Fibroblast of skin of back (primary cell): ENCODE measurements at places on chromosomes 13 and 19.

GRCh38 chr13:67303661-67304333, 73.7 kb upstream of the PCDH9 start:
- DNase-seq = no peak

- no peak for DNase-seq
These were observed 39.7 kb upstream of the RNF113B start for GRCh38 chr13:98216711-98217285.

GRCh38 chr19:44476559-44477408, 23.5 kb downstream of the ZNF180 start:
- DNase-seq = peak; percentile 22

GRCh38 chr13:89890806-89891205, 1456.7 kb upstream of the MIR17HG start:
- no peak for DNase-seq

GRCh38 chr19:18049385-18049784, 37.3 kb downstream of the IL12RB1 start:
- no peak for DNase-seq

GRCh38 chr13:26477681-26478080, 79.8 kb upstream of the WASF3 start:
- no peak for DNase-seq

DNA sequence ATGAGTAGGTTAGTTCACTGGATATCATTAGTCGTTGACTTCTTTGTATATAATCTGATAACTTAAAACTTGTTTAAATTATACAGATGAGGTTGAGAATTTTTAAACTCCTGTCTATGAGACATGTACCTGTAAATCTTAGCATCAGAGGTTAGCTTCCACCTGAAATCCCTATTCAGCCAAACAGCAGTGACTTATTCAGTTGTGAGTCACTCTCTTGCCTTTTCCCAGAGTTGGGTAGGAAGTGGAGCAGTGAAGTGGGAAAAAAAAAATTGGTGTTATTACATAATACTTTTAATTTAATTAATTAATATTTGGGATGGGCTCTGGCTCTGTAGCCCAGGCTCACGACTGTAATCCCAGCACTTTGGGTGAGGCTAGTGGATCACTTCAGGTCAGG, 32.9 kb downstream of the ZNF701 start:
- DNase-seq = no peak

- no peak for DNase-seq
These were observed 364.6 kb upstream of the SPRY2 start for GRCh38 chr13:80705371-80706163.

DNA sequence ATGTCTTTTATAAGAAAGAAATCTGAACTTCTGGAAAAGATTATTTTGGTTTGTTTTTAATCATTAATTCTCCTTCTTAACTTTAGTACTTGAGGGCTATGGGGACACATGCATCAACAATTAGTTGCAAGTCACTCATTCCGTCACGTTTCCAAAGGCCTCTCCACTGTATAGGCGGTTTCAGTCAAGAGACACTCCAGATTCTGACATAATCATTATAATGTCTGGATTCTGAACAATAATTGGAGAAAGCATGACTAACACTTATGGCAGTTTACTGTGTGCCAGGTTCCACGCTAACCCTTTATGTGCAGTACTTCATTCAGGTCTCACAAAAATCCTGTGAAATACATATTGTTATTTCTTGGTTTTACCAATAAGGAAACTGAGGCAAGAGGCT, 71.9 kb downstream of the TNFRSF19 start:
- peak; percentile 32 for DNase-seq

DNA sequence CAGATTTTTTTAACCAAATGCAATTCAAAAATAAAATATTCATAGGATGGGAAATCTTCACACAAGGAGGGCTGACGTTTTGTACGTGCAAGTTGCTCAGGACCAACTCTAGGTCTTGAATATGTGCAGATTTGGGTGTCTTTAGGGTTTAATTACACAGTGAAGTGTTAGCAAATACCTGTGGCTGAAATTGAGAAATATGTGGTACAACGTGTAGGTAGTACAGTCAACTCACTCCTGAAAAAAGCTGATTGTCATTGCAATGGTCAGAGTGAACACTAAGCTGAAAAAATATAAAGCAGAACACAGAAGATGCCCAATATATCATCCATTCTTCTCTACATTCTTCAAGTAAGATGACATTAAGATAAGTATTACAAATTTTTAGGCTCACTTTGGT, 314.3 kb downstream of the SLITRK1 start:
- no peak for DNase-seq

GRCh38 chr13:24630851-24631620, 49.2 kb upstream of the ATP12A start:
- DNase-seq = no peak

DNA sequence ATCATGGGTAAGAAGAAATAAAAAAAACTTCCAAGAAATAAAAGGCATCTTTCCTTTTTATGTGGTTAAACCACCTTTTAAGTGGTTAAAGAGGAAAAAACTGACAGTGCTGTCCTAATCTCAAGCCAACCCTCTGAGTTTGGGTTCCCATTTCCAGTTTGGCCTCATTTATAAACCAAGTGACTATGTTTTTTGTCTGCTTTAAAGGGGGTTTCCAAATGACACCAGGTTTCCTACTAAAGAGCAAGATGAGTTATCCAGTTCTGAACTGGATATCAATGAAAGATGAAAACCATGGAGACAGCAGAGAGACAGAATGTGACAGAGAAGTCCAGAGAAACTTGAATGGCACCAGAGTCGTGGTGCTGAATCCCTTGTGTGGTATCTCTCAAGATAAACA, 251.5 kb downstream of the ABCC4 start:
- no peak for DNase-seq

DNA sequence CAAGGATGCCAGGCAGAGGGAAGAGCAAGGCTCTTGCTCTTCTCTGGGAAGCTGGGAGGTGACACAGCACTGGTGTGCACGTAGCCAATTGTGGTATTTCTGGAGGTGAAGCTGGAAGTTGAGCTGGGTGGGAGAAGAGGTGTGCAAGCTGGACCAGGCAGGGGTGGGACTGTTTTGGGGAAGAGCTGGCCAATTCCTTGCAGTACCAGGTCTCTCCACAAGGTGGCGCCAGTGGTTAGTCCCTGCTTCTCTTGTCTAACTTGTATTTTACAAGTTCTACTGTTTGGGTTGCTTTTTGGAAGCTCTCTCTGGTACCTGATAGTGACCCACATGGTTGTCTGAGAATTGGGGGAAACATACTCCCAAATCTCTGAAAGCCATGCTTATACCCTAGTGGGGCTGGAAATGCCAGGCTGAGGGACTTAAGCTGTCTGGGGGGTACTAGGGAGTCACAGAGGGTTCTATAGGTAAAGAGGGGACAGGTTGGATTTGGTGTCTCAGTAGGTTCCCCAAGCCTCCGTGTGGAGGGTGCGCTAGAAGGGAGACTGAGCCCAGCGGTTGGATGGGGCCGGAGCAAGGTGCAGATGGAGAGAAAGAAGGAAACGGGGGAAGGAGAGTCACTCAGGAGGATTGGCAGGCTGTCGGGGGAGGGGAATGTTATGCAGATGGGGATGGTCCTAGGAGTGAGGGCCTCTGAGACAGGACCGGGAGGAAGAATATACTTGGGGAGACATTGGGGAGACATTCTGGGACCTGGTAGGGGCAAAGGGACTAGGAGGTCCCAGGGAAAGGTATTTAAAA, 3.0 kb downstream of the HPN start:
- peak; percentile 48 for DNase-seq

DNA sequence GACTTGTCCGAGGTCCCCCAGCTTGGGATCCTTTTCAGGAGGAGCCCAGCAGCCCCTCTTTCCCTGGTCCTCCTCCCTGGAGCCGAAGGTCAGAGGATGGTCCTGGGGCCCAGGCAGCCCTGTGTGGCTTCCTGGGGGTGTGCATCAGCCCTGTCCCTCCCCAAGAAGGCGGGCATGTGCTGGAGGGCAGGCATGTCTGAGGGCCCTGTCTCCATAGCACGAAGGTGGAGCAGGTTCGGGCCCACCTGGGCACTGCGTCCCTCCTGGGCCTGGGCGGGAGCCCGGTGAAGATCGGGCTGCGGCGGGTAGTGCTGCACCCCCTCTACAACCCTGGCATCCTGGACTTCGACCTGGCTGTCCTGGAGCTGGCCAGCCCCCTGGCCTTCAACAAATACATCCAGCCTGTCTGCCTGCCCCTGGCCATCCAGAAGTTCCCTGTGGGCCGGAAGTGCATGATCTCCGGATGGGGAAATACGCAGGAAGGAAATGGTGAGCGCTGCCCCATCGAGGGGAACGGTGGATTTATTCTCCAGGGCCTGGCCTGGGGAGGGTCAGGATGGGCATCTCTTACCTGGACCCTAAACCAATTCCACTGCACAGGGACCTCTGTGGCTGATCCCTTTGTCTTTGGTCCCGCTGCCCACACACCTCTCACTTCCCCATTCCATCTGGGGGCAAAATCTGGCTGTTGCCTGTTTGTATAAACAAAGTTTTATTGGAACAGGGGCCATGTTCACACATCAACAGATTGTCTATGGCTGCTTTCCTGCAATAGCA, 10.9 kb downstream of the TIMM13 start:
- DNase-seq = no peak

DNA sequence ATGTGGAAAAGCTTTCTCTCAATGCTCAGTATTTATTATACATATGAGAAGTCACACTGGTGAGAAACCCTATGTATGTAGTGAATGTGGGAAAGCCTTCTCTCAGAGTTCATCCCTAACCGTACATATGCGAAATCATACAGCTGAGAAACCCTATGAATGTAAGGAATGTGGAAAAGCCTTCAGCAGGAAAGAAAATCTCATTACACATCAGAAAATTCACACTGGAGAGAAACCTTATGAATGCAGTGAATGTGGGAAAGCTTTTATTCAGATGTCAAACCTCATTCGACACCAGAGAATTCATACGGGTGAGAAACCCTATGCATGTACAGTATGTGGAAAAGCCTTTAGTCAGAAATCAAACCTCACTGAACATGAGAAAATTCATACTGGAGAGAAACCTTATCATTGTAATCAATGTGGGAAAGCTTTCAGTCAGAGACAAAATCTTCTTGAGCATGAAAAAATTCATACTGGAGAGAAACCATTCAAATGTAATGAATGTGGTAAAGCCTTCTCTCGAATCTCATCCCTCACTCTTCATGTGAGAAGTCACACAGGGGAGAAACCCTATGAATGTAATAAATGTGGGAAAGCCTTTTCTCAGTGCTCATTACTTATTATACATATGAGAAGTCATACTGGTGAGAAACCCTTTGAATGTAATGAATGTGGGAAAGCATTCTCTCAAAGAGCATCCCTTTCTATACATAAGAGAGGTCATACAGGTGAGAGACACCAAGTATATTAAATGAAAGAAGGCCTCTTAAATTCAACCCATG, 34.4 kb downstream of the ZNF568 start:
- no peak for DNase-seq

DNA sequence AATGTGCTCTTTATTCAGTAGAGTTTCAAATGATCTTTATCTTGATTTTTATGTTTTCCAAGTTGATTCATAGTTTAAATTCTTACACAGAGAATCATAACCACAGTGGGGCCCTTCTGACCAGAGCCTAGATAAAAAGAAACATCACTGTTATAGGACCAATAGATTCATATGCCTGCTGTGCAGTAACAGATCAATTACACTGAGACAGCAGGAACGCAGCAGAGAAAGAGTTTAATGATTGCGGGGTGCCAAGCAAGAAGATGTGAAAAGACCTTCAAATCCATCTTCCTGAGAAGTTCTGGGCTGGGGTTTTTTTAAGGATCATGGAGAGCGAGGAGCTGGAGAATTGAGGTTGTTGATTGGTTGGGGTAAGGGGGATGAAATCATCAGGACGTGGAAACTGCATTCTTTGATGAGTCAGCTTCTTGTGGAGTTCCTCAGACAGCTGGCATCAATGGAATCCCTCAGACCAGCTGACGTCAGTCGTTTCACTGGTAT, 346.6 kb downstream of the TBC1D4 start:
- peak; percentile 99 for DNase-seq

- DNase-seq = no peak
These were observed 13.8 kb downstream of the FGF21 start for GRCh38 chr19:48768994-48769713.

DNA sequence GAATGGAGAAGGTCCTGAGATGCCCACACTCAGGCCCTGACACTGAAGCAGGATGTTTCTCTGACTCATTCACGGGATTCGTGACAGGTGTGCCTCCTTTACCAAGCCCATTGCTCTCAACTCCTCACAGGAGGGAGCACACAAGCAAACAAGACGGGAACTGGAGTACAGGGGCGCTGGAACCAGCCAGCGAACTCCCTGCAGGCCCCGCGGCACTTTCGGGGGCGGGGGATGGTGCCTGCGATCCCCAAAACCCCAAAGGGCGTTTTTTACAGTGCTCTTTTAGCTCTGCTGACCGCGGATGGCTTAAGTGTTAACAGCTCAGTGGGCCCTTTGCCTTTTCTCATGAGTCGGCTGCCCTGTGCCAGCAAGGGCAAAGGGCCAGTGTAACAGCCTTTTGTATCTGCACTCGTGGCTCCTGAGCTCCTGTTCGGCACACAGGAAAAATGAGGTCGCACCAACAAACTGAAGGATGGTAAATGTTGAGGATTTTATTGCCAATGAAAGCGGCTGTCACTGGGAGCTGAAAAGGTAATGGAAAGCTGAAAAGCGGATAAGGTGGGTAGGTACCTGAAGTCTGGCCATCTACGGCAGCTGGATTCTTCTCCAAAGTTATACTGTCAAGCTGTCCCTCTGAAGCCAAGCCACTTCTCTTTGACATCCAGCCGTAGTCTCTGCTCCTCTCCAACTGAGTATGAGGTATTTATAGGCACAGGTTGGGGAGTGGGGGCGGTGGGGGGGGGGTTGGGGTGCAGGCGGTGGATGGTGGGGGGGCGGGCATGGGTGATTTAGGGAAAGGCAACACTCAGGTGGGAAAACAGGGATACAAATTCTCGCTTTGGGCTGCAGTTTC, 65.0 kb upstream of the TRPC4 start:
- DNase-seq = no peak

- DNase-seq = peak; percentile 93
These were observed 1.0 kb downstream of the FSTL3 start for GRCh38 chr19:677201-677600.

GRCh38 chr19:7295912-7296536, 1.8 kb upstream of the INSR start:
- no peak for DNase-seq

- no peak for DNase-seq
These were observed 7.4 kb downstream of the LINGO3 start for GRCh38 chr19:2300533-2300932.

GRCh38 chr19:19817357-19817756, 4.2 kb downstream of the ZNF506 start:
- DNase-seq = no peak

- no peak for DNase-seq
These were observed 304.2 kb downstream of the COG6 start for GRCh38 chr13:39959497-39960144.

DNA sequence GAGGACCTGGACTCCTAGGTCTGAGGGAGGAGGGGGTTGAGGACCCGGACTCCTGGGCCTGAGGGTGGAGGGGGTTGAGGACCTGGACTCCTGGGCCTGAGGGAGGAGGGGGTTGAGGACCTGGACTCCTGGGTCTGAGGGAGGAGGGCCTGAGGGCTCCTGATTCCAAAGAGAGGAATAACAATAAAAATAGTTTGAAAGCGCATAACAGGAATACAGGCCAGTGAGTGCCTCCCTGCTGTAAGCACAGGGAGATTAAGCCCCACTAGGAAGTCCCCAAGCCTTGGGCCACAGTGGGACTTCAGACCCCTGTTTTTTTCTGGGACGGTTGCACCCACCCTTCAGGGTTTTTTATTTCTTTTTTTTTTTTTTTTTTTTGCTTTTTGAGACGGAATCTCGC, 1.2 kb upstream of the SBK2 start:
- DNase-seq = no peak
